Central memory CD4-positive, alpha-beta T cell (primary cell): ENCODE measurements at places on chromosomes 2 and 18.

GRCh38 chr18:45291621-45292615 lies 323.4 kb upstream of the SLC14A2 start:
- no peak for DNase-seq

DNA sequence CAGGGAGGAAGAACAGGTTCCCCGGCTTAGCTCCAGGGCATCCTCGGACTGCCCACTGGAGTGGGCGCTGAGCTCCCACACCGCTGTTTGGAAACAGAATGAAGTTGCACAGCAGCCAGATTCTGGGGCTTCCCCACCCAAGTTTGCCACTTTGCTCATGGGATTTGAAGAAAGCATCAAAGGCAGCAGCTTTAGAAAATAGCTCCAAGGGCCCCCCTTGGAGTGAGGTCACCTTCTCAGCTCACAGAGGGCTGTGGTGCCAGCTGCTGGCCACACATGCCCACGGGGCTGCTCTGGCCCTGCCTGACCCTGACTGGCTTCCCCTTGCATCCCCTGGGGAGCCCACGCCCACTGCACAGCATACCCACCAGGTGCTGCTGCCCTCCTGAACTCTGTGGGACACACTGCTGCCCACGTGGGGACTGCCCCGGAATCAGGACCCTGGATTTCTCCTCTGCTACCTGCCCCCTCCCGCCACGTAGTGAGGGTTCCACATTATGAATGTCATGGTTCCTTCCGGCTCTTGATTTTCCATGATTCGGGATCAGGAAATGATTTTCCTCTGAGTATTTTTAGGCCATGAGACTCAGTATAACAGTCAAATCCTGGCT lies 70.3 kb downstream of the TGOLN2 start:
- DNase-seq = no peak

DNA sequence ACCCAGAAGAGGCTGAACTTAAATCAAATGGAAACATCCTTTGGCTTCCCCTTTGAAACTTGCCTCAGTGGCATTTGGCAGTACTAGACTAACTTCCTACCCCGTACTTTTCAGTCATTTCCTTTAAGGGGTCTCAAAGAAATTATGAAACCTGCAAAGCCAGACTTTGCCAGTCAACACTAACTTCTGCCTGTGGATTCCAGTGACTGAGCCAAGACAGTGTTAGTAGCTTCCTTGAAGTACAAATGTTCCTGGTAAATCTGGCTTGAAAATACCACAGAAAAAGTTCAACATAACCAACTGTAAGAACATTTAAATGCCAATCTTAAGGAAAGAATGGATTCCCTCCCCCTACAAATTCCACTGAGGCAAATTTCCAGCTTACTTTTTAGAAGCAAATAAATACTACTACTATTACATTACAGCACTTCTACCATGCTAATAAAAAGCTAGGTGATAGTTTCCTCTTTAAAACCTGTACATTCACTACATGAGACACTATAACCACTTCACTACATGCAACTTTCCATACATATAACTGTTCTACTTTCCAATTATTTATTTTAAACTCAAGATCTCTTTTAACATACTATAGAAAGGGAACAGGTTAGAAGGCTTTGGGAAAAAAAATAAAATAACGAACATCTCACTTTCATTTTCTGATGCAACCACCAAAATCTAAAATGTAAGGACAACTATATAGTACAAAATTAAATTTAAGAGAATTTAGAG lies 2.4 kb downstream of the PELI1 start:
- no peak for DNase-seq

GRCh38 chr2:182715121-182715891 lies 751 bp upstream of the DNAJC10 start:
- DNase-seq = no peak

- no peak for DNase-seq
Observed at GRCh38 chr2:236744281-236744705, 174.7 kb downstream of the ACKR3 start.

DNA sequence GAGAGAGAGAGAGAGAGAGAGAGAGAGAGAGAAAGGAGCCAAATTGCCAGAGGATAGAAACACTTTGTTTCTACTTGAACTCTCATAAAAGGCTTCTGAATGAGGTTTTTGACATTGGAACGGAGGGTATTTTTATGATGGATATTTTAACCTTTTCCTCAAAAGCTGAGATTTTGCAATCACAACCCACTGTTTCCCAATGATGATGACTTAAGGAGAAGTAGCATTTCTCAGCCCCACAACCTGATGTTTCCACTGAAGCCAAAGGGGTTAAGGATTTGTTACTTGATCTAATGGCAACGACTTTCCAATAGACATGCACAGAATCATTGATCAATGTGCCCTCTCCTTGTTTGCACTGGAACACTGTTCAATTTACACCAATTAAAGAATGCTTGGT lies 67.1 kb upstream of the POU3F3 start:
- no peak for DNase-seq

DNA sequence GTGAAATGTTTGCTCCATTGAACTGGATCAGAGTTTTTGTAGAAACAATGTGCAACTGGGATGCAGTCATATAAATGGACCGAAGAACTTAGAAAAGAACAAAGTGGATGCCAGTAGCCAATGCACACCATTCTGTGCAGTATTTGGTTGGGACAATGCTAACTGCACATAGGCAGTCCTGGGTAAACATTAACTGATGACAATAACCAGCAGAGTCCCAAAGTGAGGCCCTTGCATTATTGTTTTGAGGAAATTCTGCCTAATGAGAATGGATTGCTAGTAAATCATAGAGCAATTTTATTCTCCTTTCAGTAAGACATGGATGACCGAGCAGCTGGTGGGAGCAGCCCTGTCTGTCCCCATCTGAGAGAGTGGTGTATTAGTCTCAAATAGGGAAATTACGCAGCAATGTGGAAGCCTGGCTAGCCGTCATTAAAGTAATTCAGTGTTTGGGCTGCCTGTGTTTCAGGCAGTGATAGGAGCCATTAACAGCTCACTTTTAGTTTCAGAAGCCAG lies 94.9 kb downstream of the KCTD1 start:
- no peak for DNase-seq

GRCh38 chr2:180761224-180761623 lies 219.2 kb upstream of the UBE2E3 start:
- DNase-seq = no peak

- no peak for DNase-seq
Observed at GRCh38 chr2:203823173-203823572, 44.4 kb upstream of the CTLA4 start.

DNA sequence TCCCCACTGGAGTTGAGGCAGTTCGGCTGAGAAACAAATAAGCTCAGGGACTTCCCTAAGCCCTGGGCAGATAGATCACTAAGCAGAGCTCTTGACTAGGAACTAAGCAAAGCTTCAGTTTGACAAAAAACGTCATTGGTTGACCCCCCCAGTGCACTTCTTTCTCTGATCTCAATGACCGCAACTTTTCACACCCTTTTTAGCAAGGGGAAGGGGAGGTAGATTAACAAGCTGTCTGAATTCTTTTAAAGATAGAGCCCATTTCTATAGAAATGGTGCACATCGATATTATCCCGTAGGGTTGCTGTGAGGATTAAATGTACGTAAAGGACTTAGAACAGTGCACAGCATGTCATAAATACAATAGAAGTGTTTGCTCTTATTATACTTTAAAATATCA lies 42.5 kb downstream of the PIEZO2 start:
- DNase-seq = no peak

DNA sequence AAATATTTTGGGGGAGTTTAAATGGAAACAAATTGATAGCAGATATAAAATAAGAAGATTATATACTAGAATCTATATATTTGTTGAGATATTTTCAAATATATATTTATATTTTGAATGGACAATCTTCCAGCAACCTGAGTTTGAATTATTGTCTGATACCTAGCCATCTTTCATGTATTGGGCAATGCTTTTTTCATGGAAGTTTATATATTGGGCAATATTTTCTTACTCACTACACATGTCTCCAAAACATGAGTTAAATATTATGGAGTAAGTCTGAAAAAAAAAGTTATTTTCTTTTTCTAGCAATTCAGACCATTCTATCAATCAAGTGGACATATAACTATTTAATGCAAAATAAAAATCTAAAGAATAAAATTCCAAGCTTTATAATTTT lies 295.2 kb downstream of the NYAP2 start:
- DNase-seq = no peak

- no peak for DNase-seq
Observed at GRCh38 chr18:42182728-42183700, 228.0 kb downstream of the PIK3C3 start.

DNA sequence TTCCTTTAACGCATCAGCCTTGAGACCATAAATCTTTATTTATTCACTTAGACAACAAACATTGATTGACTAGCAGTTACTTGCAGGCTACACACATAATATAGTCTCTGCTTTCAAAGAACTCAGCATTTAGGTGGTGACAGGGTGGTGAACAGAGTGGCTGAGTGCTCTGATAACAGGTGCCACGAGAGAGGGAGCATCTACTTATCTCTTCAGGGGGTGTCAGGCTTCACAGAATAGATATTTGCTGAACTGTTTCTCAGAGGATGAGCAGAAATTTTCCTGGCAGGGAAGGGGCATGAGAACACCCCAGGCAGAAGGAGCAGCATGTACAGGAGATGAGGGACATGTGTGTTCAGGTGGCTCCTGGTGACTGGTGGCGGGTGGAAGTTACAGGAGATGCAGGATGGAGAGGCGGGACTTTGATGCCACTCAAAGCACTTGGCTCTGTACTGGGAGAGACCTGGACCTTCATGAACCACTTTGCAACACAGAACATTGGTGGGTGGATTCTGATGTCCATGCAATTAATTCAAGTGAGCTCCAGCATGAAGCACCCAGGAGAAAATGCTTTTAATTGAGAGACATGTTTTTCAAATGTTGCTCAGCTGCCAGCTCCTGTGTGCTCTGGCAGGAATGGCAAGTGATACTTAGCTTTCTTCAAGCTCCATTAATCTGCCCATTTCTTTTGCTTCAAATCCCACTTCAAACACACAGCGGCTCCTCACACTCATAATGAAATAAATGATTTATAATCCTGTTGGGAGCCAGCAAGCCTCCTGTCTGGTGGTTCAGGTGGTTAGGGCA lies 248.9 kb downstream of the MYCN start:
- DNase-seq = no peak

- no peak for DNase-seq
Observed at GRCh38 chr2:36395866-36396265, 40.3 kb downstream of the CRIM1 start.

DNA sequence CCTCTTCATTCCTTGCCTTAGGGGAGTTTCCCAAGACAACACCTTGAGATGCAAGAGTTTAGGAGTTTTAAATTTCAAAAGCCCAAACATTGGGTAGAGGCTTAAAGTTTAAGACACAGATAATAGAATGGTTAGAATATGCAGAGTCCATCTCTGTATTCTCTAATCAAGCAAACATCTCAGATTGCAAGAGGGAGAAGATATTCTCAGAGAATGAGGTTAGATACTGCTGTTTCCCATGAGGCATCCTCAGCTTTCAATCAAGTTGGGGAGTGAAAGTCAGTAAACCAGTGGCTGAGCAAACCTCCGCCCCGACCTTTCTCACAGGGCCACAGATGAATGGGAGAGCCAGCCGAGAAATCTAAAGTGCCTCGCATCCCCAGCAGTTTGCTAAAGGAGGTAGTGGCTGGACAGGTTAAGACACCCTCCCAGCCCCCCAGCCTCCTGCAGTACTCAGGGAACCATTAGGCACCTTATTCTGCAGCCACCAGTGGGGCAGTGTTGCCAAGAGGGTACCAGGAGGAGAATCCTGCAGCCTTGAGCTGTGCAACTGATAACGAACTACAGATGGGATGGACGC lies 30.0 kb downstream of the FBXO36 start:
- no peak for DNase-seq

GRCh38 chr2:164457271-164457670 lies 164.0 kb downstream of the GRB14 start:
- no peak for DNase-seq

DNA sequence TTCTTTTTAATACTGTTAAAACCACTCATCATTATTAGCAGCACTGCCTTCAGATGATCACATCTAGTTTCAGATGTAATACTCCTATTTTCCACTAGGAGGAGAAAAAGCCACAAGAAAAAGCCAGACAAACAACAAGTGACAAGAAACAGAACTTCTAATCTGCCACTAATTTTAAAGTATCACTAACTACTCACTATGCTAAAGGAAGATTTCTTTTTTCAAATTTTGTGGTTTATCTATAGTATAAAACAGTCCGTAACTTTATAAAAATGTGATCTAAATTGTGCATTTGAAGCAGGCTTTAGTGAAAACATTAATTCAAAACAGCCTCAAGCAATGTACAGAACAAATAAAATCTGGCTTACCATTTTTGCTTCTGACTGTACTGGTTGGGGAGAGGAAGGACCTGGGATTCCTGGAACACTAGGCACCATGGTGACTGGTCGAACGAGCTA lies 56.8 kb downstream of the ATF2 start:
- peak; percentile 38 for DNase-seq

GRCh38 chr2:48249025-48249424 lies 280.9 kb upstream of the STON1 start:
- no peak for DNase-seq

GRCh38 chr2:75646090-75646582 lies 447 bp upstream of the MRPL19 start:
- no peak for DNase-seq

- DNase-seq = no peak
Observed at GRCh38 chr2:59974051-59974766, 579.2 kb downstream of the BCL11A start.

DNA sequence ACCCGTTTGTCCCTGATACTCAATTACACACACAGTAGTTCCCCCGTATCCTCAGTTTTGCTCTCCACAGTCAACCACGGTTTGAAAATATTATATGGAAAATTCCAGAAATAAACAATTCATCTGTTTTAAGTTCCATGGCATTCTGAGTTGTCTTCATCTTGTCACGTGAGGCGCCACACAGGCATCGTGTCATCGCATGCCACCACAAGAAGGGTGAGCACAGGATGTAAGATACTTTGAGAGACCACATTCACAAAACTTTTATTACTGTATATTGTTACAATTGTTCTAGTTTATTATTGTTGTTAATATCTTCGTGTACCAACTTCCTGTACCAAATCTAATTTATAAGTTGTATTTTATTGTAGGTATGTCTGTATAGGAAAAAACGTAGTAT lies 17.7 kb downstream of the ADNP2 start:
- DNase-seq = no peak

- no peak for DNase-seq
Observed at GRCh38 chr2:182078988-182079602, 93.4 kb downstream of the PPP1R1C start.

DNA sequence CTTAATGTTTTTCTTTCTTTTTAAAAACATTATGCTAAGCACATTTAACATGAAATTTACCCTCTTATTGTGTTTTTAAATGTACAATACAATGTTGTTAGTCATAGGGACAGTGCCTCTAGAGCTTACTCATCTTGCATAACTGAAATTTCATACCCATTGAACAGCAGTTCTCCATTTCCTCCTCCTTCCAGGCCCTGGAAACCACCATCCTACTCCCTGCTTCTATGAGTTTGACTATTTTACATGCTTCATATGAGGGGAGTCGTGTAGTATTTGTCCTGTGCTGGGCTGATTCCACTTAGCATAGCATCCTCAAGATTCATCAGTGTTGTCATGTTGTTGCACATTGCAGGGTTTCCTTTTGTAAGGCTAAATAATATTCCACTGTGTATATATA lies 92.6 kb downstream of the SPATS2L start:
- no peak for DNase-seq
